ENCODE measurements at places on chromosomes 3 and 15.

- peaks cover 93% of the 10 kb centered on the region for H3K36me3 ChIP-seq
- H3K27me3 ChIP-seq, result no peaks in the 10 kb centered on the region
- peak; percentile 15 for DNase-seq
- no peak overlapping the region for H3K27ac ChIP-seq
Observed at GRCh38 chr3:58135712-58136543, 74.8 kb downstream of the DNASE1L3 start.

GRCh38 chr15:77185242-77185785 is 114.4 kb upstream of the TSPAN3 start:
- no peak overlapping the region for H3K27ac ChIP-seq
- no peak for DNase-seq

GRCh38 chr3:195128255-195129071 is 142.5 kb downstream of the XXYLT1 start:
- H3K27ac ChIP-seq, result no peak overlapping the region
- peaks cover 24% of the 10 kb centered on the region for H3K4me1 ChIP-seq
- no peak overlapping the region for H3K4me3 ChIP-seq
- no peaks in the 10 kb centered on the region for H3K27me3 ChIP-seq

DNA sequence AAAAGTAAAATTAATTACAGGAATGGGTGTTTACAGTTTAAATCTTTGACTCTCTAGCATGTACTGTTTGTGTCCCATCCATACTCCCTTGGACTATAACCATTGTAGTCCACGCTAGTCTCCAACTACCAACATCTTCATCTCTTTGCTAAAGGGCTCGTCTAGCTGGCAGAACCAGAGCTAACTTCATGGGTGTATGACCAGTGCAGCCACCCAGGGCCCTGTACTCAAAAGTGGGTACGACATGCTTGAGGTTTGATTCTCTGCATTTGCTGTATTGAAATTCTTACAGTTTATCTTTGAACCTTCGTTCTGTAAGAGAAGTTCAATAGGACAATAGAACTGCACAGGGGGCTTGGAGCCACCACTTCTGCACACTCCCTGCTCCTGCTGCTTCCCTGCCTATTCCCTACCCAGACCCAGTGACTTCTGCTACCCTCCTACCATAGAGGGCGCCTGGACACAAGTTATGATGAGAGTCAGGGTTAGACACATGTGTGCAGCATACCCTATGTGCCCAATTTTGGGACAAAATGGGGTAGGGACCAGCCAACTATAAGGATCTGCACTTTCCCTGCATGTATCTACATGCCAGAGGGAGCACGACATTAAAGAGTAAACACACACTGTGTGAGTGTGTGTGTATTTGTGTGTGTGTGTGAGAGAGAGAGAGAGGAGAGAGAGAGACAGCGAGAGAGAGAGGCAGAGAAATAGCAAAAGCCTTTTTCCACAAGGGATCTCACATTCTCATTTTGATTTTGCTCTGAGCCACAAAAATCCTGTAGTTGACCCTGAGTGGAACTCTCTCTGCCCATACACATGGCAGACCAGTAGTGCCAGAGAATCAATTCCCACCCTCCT is 59.0 kb upstream of the NECTIN3 start:
- no peaks in the 10 kb centered on the region for H3K36me3 ChIP-seq
- H3K4me1 ChIP-seq, result no peaks in the 10 kb centered on the region
- no peak for DNase-seq
- no peak overlapping the region for H3K27ac ChIP-seq
- H3K4me3 ChIP-seq, result no peak overlapping the region
- H3K27me3 ChIP-seq, result no peaks in the 10 kb centered on the region

GRCh38 chr15:57237676-57238075 is 138.6 kb upstream of the CGNL1 start:
- H3K36me3 ChIP-seq, result peaks cover 17% of the 10 kb centered on the region
- no peak overlapping the region for H3K4me3 ChIP-seq
- no peak for DNase-seq
- no peaks in the 10 kb centered on the region for H3K27me3 ChIP-seq
- H3K4me1 ChIP-seq, result no peaks in the 10 kb centered on the region

DNA sequence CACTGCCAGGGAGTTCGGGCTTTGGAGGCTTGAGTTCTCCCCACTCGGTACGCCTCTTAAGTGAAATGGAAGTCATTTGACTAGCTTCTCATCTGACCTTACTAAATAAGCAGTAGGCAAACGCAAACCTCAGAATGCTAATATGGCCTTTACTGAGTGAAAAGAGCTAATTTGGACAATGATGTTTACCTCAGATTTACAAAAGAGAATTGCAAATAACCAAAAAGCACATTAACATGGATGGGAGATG is 1.6 kb upstream of the RNU6-1 start:
- H3K27ac ChIP-seq, result no peak overlapping the region
- H3K27me3 ChIP-seq, result peaks cover 5% of the 10 kb centered on the region
- H3K4me3 ChIP-seq, result peak overlapping the region; percentile 37
- peaks cover 23% of the 10 kb centered on the region for H3K4me1 ChIP-seq

GRCh38 chr15:82393671-82394070 is 35.9 kb upstream of the GOLGA6L9 start:
- H3K4me3 ChIP-seq, result no peak overlapping the region
- no peaks in the 10 kb centered on the region for H3K36me3 ChIP-seq

DNA sequence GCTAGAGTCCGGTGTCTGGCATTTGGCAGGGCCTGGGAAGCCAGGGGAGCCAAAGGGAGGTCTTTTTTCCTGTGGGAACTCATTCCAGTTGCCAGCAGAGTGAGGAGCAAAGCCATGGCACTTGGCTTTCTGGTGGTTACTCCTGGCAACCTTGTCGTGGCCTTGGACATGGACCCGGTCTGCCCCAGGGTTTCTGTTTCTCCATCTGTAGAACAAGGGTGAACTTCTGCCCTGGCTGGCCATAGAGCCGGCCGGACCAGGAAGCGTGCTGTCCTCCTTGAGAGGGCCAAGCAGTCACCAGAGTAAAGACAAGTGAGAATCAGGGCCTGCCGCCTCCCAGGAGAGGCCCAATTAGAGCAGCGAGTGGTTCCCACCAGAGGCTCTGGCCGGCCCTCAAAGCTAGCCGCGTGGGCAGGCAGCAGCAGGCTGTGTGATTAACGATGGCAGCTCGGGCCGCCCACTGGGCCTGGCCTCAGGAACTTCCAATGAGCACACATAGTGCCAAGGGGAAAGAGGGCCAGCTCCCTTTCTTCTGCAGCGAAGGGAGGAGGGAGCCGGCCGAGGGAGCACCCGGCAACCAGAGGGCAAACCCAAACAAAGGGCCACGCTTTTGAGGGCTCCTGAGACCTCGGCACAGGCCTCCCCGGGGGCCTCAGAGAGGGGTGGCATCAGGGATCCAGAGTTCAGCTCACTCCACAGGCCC is 29.1 kb upstream of the ELP6 start:
- peaks cover 2% of the 10 kb centered on the region for H3K4me1 ChIP-seq
- H3K27ac ChIP-seq, result no peak overlapping the region
- no peak overlapping the region for H3K4me3 ChIP-seq
- no peaks in the 10 kb centered on the region for H3K27me3 ChIP-seq

GRCh38 chr15:42457445-42458442 is 33.2 kb downstream of the ZNF106 start:
- H3K4me1 ChIP-seq, result peaks cover 5% of the 10 kb centered on the region
- peak; percentile 6 for DNase-seq
- no peaks in the 10 kb centered on the region for H3K27me3 ChIP-seq
- peaks cover 6% of the 10 kb centered on the region for H3K36me3 ChIP-seq
- no peak overlapping the region for H3K27ac ChIP-seq

- H3K36me3 ChIP-seq, result no peaks in the 10 kb centered on the region
- no peaks in the 10 kb centered on the region for H3K4me1 ChIP-seq
- no peak overlapping the region for H3K27ac ChIP-seq
- H3K4me3 ChIP-seq, result no peak overlapping the region
- DNase-seq, result no peak
- H3K27me3 ChIP-seq, result no peaks in the 10 kb centered on the region
Observed at GRCh38 chr3:131620977-131621376, 118.2 kb upstream of the MRPL3 start.

DNA sequence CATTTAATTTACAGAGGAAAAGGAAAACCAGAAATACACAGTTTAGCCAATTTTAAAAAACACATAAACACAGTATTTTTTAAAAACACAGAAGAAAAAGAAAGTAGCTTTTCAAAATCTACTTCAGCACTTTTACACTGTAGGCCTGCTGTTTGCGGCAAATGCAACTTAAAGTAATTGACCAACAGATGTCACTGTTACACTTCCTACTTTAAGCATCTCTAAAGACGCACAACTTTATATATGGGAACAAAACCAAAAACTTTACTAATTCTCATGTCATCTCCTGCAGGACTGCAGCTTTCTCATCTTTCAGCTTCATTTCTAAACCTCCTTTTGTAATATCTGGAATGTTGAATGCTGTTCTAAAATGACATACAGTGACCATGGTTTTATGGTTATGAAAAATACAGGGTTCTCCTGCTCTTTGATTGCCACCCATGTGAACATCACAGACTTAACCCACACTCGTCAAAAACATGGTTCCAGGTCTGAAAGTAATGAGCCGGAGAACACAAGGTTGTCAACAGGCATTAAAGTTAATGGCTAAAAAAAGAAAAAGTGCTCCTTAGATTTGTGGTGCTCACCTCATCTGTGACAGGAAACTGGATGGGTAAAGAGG is 107.9 kb downstream of the FMN1 start:
- no peaks in the 10 kb centered on the region for H3K36me3 ChIP-seq
- H3K4me1 ChIP-seq, result no peaks in the 10 kb centered on the region
- peak; percentile 83 for DNase-seq
- no peak overlapping the region for H3K4me3 ChIP-seq
- H3K27ac ChIP-seq, result no peak overlapping the region
- no peaks in the 10 kb centered on the region for H3K27me3 ChIP-seq

DNA sequence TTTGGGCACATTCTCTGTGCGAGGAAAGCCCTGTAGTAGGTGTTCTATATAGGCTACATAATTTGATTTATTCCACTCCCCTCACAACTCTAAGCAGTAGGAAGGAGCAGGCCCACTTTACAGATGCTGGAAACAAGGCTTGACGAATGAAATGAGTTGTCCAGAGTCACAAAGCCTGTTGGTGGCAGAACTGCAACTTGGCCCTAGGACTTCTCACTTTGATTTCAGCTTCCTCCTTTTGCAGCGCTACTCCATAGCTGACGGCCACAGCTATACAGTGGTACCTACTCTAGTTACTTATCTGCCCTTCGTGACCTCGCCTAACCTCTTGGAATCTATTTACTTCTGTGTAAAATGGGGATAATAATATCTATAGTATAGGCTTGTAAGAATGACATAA is 2.5 kb upstream of the IRAK2 start:
- no peaks in the 10 kb centered on the region for H3K27me3 ChIP-seq
- H3K4me3 ChIP-seq, result no peak overlapping the region

DNA sequence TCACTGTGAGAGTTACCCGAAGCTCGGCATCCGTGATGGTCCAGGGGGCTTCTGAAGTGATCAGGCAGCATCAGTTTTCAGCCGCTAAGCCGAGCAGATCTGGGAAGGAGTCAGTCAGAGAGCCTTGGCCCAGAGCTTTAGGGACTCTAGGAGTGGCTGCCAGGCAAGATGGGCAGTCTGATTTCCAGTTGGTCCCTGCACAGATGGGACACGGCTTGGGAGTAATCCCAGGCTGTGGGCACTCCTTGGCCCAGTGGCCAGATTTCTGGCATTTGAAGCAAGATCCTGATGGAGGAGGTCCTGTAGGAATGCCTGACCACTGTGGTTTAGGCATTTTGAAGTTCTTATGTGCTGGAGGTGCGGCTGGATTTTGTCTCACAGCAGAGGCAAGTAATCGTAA is 10.5 kb upstream of the IP6K2 start:
- H3K4me1 ChIP-seq, result no peaks in the 10 kb centered on the region
- DNase-seq, result no peak

DNA sequence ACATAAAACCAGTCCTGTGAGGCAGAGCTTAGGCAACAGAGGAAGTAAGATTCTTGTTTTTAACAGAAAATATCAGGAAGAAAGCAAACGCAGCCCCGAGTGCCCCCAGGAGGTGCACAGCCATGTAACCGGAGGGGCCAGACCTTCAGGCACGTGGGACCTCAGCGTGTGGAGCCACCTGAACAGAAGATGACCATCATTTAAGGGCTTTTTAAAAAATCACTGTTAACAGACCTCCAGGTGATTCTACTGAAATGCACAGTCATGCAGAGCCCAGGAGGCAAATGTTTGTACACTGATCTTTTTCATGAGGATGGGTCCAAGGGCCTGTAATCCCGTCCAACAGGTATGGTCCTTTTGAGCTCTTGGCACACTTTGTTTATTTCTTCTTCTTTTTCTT is 38.8 kb downstream of the SPG21 start:
- no peaks in the 10 kb centered on the region for H3K4me1 ChIP-seq
- peak; percentile 10 for DNase-seq
- H3K4me3 ChIP-seq, result no peak overlapping the region
- H3K27me3 ChIP-seq, result no peaks in the 10 kb centered on the region

GRCh38 chr3:46695177-46695961 is 1.9 kb upstream of the ALS2CL start:
- H3K27ac ChIP-seq, result no peak overlapping the region
- no peaks in the 10 kb centered on the region for H3K36me3 ChIP-seq
- peak; percentile 54 for DNase-seq
- H3K4me3 ChIP-seq, result no peak overlapping the region
- H3K4me1 ChIP-seq, result peaks cover 2% of the 10 kb centered on the region
- no peaks in the 10 kb centered on the region for H3K27me3 ChIP-seq

- H3K4me3 ChIP-seq, result no peak overlapping the region
- H3K27me3 ChIP-seq, result no peaks in the 10 kb centered on the region
- H3K4me1 ChIP-seq, result no peaks in the 10 kb centered on the region
- peak; percentile 8 for DNase-seq
- no peak overlapping the region for H3K27ac ChIP-seq
Observed at GRCh38 chr3:82462977-82463376, 701.5 kb upstream of the GBE1 start.

GRCh38 chr3:140370686-140371085 is 307.2 kb upstream of the TRIM42 start:
- H3K27me3 ChIP-seq, result no peaks in the 10 kb centered on the region
- H3K36me3 ChIP-seq, result no peaks in the 10 kb centered on the region
- H3K4me1 ChIP-seq, result no peaks in the 10 kb centered on the region
- no peak for DNase-seq

- no peak for DNase-seq
- no peaks in the 10 kb centered on the region for H3K4me1 ChIP-seq
- no peak overlapping the region for H3K27ac ChIP-seq
Observed at GRCh38 chr3:135694142-135694541, 271.4 kb upstream of the PPP2R3A start.

DNA sequence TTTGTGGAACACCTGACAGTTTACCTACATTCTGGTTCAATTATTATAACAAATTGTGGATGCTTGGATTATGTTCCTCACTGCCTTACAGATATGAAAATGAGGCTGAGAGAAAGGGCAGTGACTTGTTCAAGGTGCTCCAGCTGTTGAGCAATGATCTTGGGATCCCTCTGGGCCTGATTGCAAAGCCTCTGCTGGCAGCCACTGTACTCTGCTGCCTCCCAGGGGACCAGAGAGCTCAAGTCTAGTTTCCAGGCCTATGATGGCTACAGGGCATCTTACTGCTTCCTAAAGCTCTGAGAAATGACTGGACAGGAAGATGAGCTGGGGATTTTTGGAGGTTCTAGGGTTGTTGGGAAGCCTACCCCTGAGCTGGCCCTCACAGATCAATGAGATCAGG is 2.3 kb upstream of the SHC4 start:
- H3K27me3 ChIP-seq, result peaks cover 29% of the 10 kb centered on the region
- H3K36me3 ChIP-seq, result no peaks in the 10 kb centered on the region
- peak; percentile 34 for DNase-seq
- H3K27ac ChIP-seq, result no peak overlapping the region
- peaks cover 37% of the 10 kb centered on the region for H3K4me1 ChIP-seq
- H3K4me3 ChIP-seq, result no peak overlapping the region
